ENCODE measurements at places on chromosomes 7 and 10.

DNA sequence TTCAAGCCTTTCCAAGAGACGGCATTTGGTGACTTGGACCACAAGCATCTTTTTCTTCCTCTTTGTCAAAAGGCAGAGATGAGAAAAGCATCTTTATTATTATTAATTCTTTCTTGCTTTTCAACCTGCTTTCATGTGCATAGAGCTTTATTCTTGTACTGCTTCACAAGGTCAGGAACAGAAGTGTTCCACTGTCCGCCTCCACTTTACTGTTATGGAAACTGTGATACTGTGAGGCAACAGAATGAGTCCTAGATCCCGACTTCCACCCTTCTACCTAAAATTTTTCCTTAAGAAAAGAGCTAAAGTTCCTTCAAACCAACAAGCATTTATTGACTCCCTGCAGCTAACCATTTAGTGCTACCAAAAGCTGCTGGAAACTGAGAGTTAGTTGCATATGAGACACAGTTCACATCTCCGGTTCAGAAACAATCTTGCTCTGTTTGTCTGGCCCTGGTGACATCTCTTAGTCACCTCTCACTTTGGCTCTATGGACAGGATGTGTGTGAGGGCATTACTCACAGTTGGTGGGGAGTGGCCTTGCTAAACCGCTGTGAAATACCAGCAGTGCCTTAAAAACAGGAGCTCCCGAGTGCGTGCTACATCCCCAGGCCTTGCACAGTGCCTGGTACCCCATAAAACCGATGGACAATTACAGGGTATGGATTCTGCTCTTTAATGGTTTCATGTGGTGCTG lies 77.1 kb upstream of the TRIL start:
- DNase-seq = no peak

DNA sequence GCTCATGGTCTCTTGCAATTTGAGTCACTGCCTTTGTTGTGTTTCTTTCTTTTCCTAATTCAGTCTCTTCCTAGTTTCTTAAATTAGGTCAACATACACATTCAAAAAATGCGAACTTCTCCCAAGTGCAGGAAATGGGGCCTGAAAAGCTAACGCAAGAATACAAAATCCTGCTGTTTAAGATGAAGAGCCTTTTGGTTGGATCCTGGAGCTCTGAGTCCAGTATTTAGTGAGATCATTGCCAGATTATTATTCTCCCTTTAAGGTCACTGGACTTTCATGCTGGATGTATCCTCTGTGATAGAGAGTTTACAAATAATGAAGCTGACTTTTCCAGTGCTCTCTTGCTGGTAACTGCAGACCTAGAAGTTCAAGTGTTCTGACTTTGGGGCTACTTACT lies 401.9 kb upstream of the MKI67 start:
- no peak for DNase-seq

- DNase-seq = no peak
These were observed at the start of gene SCART1 for GRCh38 chr10:133453516-133454203. TSS of gene SCART1 (plus strand) at chr10:133453945. CDS start at chr10:133453998, 53 bp downstream.

GRCh38 chr7:13541326-13541725 lies 448.1 kb downstream of the ETV1 start:
- DNase-seq = no peak

DNA sequence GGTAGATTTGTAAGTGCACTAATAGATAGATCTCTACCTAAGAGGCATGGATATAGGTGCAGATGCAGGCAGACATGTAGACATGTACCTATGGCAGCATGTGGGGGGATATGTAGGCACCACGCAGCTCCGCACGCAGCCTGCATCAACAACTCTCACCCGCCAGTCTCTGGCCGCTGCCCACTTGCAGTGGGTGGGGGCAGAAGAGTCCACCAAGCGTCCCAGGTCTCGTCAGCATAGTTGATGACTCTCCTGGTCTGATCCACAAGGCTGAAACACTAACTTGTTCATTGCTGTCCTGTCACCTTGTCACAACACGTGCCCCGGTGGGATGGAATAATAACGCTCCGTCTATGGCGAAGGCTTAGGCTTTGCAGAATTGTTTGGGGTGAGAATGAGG lies 252.0 kb downstream of the ADARB2 start:
- DNase-seq = no peak

GRCh38 chr10:126268013-126268920 lies 120.0 kb downstream of the ADAM12 start:
- no peak for DNase-seq

DNA sequence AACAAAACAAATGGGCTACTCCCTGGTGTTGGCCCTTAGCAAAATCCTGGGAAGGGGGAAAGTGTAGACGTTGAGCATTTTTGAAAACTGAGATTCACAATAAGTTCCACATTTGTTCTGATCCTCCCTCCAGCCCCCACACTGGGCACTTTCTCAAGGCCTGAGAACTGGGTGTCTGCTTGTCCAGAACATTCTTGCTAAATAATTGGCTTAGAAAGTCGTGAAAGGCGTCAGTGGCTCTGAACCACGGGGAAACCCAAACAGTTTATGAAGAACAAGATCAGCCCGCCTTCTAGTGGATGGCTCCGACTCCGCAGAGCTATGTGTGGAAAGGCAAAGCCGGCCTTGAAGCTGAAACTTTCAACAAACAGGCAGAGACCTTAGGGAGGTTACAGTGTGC lies 370.1 kb downstream of the PRPF18 start:
- no peak for DNase-seq

Data from CD4-positive, alpha-beta T cell (primary cell).